ENCODE measurements at places on chromosomes 5 and 9.

DNA sequence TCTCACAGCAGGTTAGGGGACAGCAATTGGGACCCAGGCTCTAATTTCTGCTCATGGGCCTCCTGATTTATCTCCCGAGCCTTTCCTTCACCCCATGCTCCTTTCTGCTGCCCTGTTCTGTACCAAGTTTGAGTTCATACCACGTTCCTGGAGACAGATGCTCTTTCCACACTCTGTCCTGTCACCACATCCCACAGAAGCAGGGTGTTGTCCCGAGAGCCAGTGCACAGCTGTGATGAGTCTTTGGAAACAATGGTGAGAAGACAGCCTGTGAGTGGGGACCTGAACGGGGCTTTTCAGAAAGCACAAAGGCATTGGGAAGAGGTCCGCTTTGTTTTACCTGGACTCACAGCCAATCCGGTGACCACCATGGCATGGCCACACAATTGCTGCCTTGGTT is 17.4 kb downstream of the WDR31 start:
- DNase-seq: no peak

DNA sequence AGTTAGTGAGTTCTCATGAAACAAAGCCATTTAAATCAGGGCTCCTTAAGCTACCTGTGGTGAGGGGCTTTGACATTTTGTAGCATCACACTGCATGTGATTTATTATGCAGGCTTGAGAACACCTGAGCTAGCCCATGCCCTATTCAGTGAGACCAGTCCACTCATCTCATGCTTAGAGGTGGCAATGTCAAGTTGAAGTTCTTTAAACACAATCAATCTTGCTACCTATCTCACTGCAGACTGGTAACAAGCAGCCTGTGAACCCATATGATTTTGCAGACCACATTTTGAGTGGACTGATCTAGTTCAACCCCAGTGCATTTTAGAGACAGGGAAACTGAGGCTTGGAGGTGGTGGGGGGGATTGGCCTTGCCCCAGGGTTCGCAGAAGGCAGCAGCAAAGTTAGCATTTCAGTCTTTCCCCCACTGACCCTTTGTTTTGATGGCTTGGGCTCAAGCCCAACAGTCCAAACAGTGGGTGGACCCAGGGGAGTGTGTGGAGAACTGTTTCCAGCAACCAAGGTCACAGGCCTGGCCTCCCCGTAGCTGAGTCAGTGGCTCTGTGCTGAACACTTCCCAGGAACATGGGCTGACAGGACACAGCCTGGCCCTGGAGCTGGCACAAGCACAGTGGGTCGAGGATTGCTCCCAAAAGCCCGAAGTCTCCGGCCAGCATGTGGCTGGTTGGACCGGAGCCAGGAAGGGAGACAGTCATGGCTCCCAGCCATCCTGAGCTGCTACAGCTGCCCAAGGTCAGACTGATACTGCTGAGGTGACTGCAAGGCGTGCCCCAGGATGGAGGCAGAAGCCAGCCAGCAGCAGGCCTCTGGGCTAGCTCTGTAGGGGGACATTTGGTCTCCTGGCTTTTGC is 95.3 kb downstream of the RGS3 start:
- peak; percentile 22 for DNase-seq

DNA sequence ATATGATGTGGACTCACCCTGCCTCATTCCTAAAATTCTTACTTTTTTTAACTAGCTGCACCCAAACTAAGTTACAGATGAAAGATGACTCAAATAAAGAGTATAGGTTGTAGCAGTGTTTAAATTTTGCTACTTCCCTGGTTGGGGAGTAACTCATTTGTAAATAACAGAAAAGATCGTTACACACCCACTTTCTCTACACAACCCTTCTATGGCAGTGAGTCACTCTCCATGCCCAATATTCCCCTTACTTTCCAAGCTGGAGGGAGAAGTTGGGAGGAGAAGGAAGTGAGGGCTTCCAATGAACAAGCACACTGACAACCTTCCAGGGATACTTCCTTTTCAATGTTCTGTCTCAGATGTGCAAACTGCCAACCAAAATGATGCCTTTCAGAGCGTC is 1.9 kb downstream of the RASEF start:
- DNase-seq: no peak

DNA sequence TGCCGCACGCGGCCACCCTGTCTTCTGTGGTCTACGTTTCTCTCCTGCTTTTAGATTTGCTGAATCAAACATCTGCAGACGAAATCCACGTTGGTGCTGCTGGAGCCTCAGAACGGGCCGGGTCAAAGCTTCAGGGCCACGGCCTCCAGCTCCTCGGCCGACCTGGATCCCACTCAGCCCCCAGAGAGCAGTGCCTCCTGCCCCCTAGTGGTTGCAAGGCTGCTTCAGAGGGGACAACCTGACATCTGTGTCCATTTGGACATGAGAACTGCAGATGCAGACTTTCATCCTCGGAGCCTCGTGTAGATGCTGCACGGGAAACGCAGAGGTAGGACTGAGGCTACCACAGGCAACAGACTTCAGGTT is 23.0 kb upstream of the SLC6A3 start:
- peak; percentile 54 for DNase-seq

DNA sequence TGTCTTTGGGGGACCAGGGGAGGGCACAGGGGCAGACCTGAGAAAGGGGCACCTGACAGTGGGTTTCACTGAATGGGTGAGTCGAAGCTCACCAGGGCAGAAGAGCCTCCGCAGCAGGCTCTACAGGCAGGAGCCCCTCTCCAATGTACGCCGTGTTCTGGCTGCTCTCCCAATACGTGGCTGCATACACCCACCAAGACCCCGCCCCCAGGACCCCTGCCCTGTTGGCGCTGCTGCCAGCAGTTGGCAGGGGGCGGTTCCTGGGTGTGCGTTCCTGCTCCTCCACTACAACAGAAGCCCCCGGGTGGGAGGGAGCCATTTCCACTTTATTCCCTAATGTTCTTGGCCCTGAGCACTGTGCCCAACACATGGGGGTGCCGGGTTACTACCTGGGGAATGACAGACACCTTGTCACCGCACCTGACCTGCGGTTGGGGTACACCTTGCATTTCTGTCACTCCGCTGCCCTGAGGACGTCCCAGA is 30.3 kb downstream of the SARDH start:
- no peak for DNase-seq

GRCh38 chr5:68372161-68372560 is 156.6 kb downstream of the PIK3R1 start:
- no peak for DNase-seq

GRCh38 chr5:10653043-10653442 is 89.2 kb downstream of the ANKRD33B start:
- DNase-seq: no peak

GRCh38 chr9:7523426-7524043 is 276.0 kb downstream of the DMAC1 start:
- no peak for DNase-seq

DNA sequence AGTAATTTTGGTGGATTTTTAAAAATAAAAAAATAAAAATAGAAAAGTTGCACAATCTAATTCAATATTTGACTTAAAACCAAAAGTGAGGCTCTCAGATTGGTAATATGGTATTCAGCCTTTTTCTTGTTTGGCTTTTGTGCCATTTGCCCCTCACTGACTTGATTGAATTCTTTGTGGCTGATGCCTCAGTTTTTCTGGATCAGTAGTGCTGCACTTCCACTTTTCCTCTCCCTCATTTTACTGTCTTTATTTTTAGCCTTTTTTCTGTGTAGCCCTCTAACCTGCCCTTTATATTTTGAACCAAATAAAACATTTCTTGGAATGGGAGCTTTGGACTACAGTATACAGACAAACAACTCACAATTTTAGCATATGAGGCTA is 3.8 kb upstream of the MSMP start:
- DNase-seq: no peak

DNA sequence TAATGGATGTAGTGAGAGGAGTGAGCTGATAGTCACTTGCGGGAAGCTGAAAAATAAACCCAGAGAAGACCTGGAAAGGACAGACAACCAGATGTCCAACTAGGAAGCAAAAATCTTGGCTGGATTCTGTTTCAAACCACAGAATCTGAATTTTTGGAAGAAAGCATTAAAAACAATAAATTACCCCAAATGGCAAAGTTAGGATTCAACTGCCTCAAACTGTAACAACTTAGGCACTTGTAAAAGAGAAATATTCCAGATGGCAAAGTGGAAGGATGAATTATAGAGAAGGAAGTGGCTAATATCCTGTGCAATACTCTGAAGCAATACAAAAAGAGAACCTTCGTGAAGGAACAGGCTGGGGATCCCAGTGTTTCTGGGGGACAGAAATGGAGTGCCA is 46.8 kb upstream of the SLIT3 start:
- no peak for DNase-seq

DNA sequence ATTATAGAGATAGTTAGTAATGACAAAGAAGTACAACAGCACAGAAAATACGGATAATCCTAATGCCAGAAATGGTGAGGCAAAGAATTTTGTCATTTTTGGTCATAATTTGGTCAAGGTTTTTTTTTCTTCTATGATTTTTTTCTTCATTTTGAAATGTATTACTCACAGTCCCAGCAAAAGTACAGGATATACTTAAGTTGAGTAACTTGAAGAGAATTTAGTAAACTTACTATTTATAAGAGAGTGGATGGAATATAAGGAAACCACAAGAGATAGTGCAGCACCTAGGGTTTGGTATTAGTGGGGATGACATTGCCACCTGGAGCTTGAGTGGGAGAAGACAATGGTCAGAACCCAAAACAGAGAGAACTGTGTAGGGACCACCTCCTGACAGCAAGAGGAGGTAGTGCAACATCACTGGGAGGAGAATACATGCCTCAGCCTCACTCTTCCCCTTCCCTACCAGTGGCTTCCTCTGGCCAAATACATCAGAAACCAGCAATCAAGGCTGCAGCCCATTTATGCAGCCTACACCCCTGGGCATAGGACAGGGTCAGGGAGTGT is 434.5 kb upstream of the TRPC7 start:
- no peak for DNase-seq

DNA sequence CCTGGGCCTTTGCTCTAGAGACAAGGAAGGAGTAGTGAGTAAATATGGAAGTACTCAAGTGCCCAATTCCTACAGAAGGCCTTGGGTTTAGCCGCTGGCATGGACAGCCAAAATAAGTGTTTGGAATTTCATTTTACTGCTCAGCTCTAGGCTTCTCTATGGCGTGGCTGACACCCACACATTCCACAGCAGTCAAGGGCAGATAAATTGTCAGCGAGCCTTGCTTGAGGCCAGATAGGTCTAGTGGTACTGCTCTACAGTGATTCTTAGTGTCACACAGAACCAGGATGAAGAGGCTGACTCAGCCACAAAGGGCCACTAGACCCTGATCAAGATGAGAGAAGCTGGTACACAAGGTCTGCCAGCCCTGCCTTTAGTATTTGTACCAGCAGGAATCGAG is 111.0 kb upstream of the NFIB start:
- DNase-seq: no peak

DNA sequence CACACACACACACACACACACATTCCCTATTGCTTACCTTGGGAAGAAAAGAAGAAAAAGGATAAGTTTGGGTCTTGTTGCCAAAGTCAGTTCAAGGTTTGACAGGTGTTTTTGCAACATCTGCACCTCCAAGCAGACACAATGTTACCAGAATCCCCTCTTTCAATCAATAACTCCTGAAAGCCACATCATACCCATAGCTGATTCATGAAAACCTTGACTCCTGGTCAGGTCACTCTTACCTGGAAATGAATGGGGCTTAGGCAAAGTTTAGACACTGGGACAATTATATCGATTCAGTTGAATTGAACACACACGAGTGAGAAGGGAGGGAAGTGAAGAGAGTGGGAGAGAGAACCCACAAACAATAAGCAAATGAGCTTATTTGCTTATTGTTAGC is 27.0 kb downstream of the IL9 start:
- no peak for DNase-seq

DNA sequence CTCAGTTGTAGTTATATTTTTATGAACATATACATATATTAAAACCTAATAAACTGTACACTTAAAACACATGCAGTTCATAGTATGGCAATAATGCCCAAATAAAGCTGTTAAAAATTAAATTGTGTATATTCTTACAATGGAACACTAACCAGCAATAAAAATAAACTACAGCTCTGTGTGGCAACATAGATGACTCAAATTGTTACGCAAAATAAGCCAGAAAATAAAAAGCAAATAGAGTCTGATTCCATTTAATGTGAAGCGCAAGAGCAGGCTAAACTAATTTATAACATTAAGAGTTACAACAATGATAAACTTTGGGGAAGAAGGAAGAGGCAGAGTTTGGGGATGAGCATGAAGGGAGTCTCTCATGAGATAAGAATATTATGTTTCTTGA is 597.3 kb downstream of the TLE1 start:
- no peak for DNase-seq

- DNase-seq: no peak
These were observed 2.5 kb upstream of the RAD23B start for GRCh38 chr9:107280543-107280942.

- DNase-seq: no peak
These were observed 81.6 kb upstream of the HAND1 start for GRCh38 chr5:154559398-154560276.

DNA sequence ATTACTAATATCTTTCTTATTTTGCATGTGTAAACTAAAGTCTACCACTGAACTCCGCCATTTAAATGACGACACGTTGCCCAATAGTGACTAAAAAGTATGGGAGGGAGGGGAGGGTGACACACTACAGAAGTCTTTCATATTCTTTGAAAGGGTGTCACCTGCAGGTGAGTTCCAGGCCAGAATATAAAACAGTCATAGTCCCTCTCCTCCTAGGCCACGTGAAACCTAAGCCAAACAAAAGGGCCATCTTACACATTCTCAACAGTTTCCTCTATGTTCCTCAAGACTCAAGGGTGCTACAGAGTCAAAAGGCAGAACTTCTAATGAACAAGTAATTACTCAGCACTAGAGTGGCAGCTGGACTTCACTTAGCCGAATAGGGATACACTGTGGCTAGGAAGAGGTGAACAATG is 6.4 kb downstream of the CEMIP2 start:
- no peak for DNase-seq

DNA sequence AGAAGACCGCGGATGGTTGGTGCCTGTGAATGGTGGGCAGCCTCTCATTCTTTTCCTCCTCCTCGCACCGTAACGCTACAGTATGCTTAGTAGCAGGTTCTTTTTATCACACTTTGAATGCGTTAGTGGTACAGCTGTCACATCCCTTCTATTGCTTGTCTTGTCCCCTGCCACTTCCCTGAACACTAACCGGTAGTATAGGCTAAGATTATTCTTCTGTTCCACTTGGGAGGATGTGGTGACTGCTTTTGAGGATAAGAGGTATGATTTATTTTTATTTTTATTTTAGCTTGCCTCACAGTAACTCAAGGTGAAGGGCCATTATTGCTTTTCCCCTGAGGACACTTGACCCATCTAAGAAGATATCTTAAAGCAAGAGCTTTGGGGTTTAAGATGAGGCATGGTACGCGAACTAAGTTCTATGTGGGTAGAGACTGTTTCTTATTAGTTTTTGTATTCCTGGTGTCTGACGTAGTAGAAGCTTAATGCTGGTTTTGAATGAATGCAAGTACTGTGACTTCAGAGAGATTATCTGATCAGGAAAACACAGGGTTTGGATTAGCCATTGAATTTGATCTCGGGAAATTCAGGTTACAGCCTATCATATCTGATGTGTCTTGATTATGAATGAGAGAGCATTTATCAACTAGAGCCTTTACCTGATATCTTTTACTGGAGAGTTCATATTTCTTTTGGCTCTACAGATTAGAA is 951 bp downstream of the UNC13B start:
- DNase-seq: no peak
